Stimulated activated CD4-positive, alpha-beta T cell treated with anti-CD3 and anti-CD28 coated beads, Interleukin-1b, Interleukin-23, amount 100 ng/mL, for 1 hour (primary cell): ENCODE measurements at places on chromosomes 5 and 9.

DNA sequence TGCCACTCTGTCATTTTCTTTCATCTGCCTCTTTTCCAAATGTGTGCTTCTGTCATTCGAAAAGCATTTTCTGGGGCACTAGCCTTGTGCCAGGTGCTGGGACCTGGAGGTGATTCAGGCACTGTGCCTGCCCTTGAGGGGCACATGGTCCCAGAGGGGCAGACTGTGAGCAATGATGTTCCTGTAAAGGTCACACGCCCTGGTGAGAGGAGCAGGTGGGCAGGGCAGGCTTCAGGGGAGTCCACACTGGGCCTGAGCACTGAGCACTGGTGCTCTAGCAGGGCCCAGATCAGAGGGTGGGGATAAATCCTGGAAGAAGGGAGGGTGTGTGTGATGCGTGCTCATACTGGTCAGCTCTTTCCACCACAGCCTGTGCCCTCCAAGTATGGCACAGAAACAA lies 77.8 kb downstream of the COL15A1 start:
- DNase-seq = no peak

DNA sequence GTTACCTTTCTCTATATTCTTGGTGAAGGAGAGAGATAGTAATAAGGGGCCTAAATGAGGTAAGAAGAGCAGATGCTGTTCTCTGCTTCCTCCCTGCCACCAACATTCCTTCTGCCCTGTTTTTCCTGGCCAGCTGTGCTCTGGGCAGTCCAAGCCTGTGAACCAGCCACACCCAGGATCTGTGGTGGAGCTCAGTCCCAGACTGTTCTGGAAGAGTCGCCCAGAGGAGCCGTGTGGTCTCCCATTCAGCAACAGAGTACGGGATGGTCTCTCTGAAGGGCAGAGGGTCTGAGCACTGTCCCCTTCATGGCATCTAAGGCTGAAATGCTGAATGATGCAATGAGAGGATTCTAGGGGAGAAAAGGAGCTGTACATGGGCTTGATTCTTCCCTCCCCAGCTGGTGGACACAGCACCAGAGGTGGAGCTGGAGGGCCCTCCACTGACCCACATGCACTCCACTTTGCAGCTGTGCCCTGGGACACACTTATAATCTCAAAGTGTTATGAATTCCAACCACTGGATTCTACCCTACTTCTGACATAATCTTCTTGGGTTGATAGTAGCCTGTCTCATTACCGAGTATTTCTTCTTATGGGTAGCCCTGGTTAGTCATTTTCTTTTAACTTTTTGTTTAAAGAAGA lies 70.8 kb upstream of the RPS23 start:
- DNase-seq = no peak

- DNase-seq = no peak
Observed at GRCh38 chr9:2790466-2790865, 53.4 kb downstream of the PUM3 start.

DNA sequence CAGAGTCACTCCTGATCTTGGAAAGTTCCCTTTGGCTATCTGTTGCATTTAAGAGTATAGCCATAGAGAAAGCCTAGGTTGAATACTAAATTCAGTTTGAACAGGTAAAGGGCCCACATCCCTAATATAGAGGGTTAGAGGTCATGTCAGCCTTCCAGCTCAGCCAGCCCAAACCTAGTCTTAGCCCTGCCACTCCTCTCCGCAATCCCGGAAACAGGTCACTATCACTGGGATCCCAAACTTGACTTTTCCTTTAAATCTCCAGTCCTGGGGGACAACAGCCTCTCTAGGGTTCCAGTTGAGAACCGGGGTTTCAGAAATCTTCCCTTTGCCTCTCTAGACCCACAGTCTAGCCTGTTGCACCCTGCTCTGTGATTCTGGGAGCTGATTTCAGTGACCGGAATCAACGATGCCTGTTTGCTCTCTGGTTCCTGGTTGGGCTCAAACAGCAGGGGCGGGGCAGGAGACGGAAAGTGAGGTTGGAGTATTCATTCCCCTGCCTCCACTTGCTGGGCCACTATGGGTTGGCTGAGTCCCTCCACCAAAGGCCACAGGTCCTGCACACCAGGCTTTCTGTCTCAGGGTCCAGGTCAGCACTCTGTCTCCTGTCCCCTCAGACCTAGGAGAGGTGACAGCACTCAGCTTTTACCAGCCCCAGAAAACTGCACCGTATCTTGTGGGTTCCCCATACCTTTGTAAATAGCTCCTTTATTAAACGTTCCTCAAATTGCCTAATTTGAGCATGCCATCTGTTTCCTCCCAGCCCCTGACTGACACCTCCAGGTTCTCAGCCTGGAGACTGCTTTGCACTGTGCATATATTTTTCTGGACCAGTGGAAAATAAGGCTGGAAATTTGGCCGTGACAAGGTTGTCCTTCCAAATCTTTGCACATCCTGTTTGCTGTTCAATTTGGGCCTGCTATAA lies 23.8 kb upstream of the CPEB4 start:
- DNase-seq = no peak

GRCh38 chr5:66769030-66769733 lies 173.0 kb downstream of the MAST4 start:
- DNase-seq = no peak

GRCh38 chr9:32291370-32291769 lies 93.1 kb upstream of the ACO1 start:
- no peak for DNase-seq

- no peak for DNase-seq
Observed at GRCh38 chr5:77990020-77990419, 213.9 kb upstream of the TBCA start.

- DNase-seq = no peak
Observed at GRCh38 chr5:179451114-179451827, 99.1 kb upstream of the RUFY1 start.

- no peak for DNase-seq
Observed at GRCh38 chr9:14085810-14086209, 228.1 kb downstream of the NFIB start.

- DNase-seq = no peak
Observed at GRCh38 chr9:85630676-85631075, 111.1 kb downstream of the AGTPBP1 start.
